ENCODE measurements at places on chromosomes 13 and 19. TPM values are rescaled to one million over a fixed set of nuclear protein-coding genes. Genes with fewer than 3 reads are reported as not detected.

DNA sequence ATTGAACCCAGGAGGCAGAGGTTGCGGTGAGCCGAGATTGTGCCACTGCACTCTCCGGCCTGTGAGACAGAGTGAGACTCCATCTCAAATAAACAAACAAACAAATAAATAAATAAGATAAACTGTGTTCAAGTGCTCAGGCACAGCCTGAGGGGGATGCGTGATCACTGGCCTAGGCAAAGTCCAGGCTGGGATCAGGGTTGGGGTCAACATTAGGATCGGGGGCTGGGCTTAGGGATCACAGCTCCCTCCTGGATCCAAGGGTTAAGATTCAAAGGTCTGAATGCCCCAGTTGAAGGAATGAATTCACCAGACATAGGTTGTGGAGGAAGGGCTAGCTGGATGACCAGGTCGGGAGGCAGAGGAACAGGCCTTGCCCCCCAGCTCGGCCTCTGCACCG is 1.9 kb upstream of the EXOC3L2 start:
- H3K27ac ChIP-seq, result no peak overlapping the region
- H3K27me3 ChIP-seq, result peaks cover 26% of the 10 kb centered on the region
- no peaks in the 10 kb centered on the region for H3K36me3 ChIP-seq
- no peak for DNase-seq
- H3K4me3 ChIP-seq, result no peak overlapping the region
- peaks cover 8% of the 10 kb centered on the region for H3K4me1 ChIP-seq

GRCh38 chr13:74128156-74128767 is 5.9 kb downstream of the KLF12 start:
- H3K4me1 ChIP-seq, result peaks cover 6% of the 10 kb centered on the region
- H3K27me3 ChIP-seq, result no peaks in the 10 kb centered on the region
- H3K27ac ChIP-seq, result no peak overlapping the region
- DNase-seq, result no peak
- H3K36me3 ChIP-seq, result no peaks in the 10 kb centered on the region

Gene TLE6
- total RNA-seq, result 1.4 TPM

- H3K36me3 ChIP-seq, result no peaks in the 10 kb centered on the region
- peaks cover 5% of the 10 kb centered on the region for H3K4me1 ChIP-seq
- H3K27ac ChIP-seq, result no peak overlapping the region
Measured at GRCh38 chr13:104586051-104586746, 1520.0 kb upstream of the SLC10A2 start.

Gene KIRREL2
- total RNA-seq, result 2.2 TPM

Gene NOVA2
- 0.09 TPM for total RNA-seq

Gene GPR183
- 32.4 TPM for total RNA-seq

DNA sequence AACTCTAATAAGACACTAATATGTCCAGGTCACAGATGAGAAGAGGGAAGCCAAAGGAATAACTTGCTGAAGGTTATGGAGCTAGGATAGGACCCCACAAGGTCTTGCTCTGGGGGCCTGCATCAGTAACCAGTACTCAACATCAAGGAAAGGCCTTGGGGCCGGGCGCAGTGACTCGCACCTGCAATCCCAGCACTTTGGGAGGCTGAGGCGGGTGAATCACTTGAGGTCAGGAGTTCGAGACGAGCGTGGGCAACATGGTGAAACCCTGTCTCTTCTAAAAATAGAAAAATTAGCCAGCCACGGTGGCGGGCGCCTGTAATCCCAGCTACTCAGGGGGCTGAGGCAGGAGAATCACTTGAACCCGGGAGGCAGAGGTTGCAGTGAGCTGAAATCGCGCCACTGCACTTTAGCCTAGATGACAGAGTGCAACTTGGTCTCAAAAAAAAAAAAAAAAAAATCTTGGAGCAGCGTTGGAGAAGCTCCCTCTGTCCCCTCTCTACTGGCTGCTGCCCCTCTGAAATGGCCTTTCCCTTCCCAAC is 1.8 kb downstream of the LONP1 start:
- H3K36me3 ChIP-seq, result peaks cover 9% of the 10 kb centered on the region
- no peak overlapping the region for H3K4me3 ChIP-seq
- H3K4me1 ChIP-seq, result peaks cover 9% of the 10 kb centered on the region
- no peaks in the 10 kb centered on the region for H3K27me3 ChIP-seq
- DNase-seq, result no peak

DNA sequence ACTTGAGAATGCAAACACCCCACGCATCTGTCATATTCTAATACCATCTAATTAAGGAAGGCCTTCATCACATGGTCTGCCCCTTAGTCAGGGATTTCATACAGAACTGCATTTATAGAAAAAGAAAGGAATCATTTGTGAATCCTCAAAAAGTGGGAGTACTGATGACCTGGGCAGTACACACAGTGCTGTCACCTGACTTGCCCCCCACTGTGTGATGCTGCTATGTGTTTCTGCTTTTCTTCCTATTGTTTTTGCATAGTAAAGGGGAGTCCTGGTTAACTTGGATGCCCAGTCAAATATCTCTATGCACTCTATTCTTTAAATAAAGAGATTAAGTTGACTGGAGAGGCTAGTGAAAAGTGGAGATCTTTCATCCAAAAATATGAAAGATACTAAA is 1921.2 kb upstream of the PRR20A start:
- no peak overlapping the region for H3K27ac ChIP-seq
- no peaks in the 10 kb centered on the region for H3K36me3 ChIP-seq
- DNase-seq, result no peak
- no peak overlapping the region for H3K4me3 ChIP-seq

Data from thymus (tissue), 14 donors.